Glomerular endothelial cell (primary cell): ENCODE measurements at places on chromosomes 7 and 10. TPM values are rescaled to one million over a fixed set of nuclear protein-coding genes. Genes with fewer than 3 reads are reported as not detected.

GRCh38 chr10:42367532-42368230 lies 270.7 kb downstream of the ZNF33B start:
- peak; percentile 0 for DNase-seq

DNA sequence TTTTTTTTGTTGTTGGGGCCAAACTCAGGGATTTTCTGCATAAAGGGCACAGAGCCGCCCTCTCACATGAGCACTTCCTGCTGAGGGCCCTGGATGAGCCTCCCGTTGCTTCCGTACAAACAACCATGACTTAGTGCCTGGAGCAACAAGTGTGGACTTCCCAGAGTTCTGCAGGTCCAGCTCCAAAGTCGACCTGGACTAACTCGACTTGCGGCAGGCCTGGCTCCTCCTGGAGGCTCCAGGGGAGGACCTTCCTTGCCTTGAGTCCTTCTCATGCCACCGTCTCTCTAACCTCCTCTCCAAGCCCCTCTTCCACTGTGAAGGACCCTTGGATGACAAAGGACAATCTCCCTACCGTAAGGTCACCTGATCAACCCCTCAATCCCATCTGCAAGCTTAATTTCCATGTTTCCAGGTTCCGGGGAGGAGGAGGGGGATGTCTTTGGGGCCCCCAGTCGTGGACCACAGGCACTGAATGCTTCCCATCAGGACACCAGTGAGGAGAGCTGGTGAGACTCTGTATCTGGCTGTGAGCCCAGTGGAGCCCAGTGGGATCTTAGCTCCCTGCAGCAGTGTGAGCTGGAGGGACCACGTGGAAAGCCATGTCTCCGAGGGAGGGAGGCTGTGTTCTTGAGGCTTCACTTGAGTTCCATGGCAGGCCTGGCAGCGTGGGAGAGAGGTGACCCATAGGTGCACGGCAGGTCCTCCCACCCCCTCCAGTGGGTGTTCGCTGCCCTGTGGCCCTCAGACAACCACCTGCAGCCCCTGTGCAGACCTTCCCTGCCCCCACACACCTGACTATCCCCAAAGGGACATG lies 199.5 kb upstream of the PPP2R2D start:
- DNase-seq = no peak

DNA sequence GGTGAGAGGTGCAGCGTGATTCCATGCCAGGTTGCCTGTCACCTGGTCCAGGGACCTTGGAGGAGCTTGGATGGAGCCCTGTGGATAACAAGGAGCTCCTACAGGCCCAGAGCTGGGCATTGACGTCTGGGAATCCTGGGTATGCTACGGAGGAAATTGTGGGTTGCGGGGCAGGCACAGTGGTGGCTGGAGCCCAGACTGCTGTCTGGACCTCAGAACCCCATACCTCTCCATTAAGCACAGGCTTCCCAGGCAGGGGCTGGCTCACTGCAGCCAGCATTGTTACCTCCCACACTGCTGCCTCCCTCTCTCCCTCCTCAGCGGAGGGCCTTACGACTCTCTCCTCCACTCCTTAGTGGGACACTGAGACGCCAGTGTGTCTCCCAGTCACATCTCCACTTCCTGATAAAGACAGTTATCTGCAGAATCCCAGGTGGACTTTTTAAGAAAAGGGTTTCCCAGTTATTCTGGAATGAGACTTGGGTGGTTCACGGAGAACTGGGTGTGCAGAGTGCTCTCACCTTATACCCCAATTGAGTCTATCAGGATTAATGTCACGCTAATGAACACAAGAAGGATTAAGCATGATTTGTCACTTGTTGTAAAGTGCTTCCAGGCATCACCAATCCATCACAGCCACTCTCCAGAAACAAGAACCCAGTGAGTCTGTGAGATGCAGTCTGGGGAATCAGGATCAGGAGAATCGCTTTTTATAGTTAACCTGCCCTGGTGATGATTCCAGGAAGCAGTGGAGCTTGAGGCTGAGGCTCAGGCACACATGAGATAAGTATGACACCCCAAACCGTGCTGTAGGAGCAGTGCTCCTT lies 309.4 kb downstream of the RPS24 start:
- no peak for DNase-seq

DNA sequence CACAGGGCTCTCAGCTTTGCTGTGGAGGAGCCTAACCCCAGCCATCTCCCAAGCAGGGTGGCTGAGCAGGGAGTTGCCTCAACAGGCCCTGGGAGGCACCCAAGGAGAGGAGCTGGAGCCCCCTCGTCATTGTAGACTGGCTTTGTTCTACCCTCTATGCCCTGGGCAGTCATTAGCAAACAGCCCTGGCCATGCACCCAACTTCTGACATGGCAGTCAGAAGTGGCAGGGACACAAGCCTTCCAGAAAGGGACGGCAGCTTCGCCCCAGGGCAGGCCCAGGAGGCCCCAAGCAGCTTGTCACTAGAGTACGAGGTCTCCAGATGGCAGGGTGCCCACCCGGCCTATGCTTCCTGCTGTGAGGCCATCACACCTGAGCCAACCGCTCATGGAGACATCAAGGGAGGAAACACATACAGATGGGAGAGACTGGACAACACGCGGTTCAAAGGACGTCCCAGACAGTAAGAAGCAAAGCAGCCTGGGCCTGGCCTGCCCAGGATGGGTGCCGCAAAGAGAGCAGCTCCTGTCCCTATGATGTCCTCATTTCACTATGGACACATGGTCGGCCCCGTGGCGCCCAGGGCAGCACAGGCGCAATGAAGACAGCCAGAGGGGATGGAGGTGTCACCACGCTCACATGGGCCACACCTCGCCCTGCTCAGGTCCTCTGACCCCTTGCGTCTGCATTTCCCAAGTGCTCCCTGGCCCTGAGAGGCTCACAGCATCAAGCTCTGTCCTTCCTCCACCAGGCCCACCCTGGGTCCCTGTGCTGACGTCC lies 190.9 kb upstream of the CXCL12 start:
- no peak for DNase-seq

DNA sequence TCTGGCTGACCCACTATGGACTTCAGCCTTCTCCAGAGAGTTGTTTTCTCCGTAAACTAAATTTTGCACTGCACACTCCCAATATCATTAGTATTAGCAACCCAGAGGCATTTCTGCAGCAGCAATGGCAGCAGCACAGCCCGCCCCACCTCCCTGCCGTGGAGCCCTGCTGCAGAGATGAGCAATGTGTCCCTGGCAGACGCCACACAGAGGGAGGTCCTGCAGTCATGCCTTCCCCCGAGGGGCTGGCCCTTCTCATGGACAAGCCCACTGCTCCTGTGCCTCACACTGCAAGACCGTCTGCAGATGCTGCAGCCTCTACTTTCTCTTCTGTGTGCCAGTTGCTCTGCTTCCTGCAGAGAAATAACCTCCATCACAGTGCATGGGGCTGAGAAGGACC lies 393.4 kb upstream of the MKI67 start:
- no peak for DNase-seq

- no peak for DNase-seq
Observed at GRCh38 chr7:44330331-44330730, 4.9 kb upstream of the CAMK2B start.

DNA sequence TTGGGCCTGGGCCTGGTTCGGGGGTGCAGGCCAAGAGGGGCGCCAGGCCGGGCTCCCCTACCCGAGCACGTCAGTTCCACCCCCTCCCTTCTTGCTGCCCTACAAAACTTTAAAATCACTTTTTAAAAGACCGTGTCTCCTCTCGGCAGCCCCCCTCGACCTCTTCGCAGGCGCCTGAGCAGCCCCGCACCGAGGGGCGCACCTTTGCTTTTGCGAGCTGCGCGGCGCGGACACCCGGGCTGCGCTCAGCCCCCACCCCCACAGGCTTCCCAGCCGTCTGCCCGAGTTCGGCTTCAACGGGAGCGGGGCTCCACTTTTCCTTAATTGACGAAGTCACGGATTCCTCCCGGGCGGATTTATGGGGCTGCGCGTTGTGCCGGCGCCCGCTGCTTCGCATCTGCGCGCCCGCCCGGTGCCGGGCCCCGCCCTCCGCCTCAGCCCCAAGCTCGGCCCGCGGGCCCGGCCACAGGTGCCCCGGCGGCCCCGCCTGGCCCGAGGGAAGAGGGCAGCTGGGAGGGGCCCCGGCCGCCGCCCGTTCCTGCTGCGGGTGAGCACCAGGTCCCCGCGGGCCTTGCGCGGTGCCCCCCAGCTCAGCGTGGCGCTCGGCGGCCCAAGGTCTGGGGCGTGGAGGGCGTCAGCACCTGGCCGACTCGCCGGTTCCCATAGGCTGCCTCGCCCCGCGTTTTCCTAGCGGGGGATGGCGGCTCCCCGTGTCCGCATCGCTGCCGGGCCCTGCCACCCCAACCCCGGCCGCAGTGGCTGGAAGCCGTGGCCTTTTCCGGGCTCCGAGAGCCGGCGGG lies 10.8 kb upstream of the MNX1 start:
- no peak for DNase-seq

DNA sequence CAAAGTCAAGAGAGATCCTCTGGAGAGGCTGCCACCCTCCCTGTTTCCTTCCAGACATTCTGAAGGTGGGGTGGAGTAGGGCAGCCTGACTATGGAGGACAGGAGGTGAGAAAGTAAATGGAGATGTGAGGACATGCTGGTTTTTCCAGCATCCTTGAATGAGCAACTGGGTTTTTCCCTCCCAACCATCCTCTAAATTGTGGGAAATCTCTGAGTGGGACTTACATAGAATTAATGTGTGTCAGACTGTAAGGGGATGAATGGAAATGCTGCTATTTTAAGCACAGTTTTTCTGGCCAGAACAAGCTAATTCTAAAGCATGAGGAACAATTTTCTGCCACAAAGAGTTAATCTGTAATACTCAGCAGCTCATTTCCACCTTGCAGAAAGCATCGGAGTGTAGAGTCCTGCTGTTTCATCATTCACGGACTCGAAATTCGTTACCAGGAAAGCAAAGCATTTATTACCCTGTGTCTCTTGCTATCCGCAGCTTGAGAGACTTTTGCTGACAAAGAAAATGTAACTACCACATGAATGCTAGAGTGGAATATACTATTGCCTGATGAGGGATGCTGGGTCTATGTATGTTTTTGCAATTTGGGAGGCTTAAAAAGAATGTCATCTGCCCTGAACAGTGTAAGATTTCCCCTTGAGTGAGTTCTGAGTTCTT lies 213.0 kb downstream of the CELF2 start:
- DNase-seq = no peak

- DNase-seq = no peak
Observed at GRCh38 chr7:39238234-39238869, 260.6 kb downstream of the POU6F2 start.

DNA sequence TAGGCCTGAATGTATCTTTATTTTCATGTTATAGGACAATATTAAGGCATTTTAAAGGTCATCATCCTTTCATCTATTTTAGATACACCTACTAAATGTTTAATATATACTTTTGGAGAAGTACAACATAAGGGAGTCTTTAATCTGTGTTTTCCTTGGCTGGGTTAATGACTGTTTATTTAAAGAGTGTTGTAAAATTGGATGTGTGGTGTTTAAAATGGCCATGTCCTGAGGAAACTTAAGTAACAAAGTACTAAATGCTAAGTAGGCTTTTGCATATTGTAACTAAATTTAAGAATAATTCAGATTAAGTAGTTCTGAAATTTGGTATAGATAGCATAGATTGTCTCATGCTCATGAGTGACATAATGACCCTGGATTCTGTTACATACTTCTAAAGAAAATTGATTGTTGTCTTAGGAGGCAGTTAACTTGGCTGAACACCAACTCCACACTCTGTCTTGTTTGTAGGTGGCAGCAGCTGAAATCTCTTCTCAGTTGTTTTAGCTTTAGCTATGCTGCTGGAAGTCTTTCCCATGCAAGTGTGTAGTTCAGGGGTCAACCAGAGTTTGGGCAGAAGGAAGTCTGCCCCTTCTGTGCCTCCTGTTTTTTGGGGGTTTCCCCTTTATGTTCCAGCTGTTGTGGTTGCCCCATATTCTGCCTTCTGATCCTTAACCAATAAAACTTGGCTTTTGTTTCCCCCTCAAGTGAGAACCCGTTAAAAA lies 29.2 kb downstream of the DLD start:
- DNase-seq = no peak

- no peak for DNase-seq
Observed at GRCh38 chr10:104028823-104029520, 56.7 kb downstream of the COL17A1 start.

GRCh38 chr10:45418849-45419675 lies 45.0 kb downstream of the ALOX5 start:
- DNase-seq = no peak

GRCh38 chr7:150722431-150722931 lies 6.1 kb downstream of the GIMAP1 start:
- DNase-seq = no peak

DNA sequence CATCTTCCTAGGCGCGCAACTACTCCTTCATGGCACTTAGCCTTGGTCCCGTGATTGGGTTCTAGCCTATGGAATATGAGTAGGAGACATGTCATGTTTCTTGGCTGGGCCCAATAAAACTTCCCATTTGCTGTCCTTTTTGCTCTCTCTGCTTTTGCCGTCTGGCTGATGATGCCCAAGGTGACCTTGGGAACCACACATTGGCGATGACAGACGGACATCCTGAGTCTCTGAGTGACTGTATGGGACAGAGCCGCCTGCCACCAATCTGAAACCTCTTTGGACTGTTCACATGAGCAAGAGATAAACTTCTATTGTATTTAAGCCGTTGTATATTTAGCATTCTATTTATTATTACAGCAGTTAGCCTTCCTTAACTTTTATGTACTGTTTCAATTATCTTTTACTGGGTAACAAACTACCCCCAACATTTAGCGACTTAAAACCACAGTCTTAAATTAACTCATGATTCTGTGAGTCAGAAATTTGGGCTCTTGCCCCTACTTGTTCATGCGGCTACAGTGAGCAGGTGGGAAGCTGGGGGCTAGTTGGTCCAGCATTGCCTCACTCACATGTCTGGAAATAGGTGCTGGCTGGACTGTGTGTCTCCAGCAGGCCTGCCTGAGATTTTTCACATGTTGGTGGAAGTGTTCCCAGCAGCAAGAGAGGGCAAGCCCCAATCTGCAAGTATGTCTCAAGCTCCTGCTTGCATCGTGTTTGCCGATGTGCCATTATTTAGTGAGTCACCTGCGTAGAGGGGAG lies 71.7 kb downstream of the NOD1 start:
- no peak for DNase-seq

- no peak for DNase-seq
Observed at GRCh38 chr10:35940141-35941041, 298.3 kb upstream of the FZD8 start.

DNA sequence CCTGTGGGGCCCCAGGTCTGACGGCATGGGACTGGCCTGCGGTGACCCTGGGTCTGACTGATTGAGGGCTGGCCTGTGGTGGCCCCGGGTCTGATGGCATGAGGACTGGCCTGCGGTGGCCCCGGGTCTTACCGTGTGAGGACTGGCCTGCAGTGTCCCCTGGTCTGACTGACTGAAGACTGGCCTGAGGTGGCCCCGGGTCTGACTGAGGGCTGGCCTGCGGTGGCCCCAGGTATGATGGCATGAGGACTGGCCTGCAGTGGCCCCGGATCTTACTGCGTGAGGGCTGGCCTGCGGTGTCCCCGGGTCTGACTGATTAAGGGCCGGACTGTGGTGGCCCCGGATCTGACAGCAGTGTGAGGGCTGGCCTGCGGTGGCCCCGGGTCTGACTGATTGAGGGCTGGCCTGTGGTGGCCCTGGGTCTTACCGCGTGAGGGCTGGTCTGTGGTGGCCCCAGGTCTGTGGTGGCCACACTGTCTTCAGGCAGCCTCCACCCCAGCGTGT lies 10.9 kb downstream of the JAKMIP3 start:
- DNase-seq = no peak

Gene LHFPL3
- total RNA-seq = not detected in 2 replicates

Gene PITRM1
- 86.2 and 110 TPM in 2 replicates for total RNA-seq

Gene DPYSL4
- total RNA-seq = 42.2 and 42.6 TPM in 2 replicates

Gene CTAGE8
- not detected in 2 replicates for total RNA-seq

Gene ABLIM1
- total RNA-seq = 25.4 and 87.4 TPM in 2 replicates

Gene CAMK2B
- 0.05 and 0.29 TPM in 2 replicates for total RNA-seq

Gene CRYGN
- not detected in 2 replicates for total RNA-seq

Gene EXOSC1
- 40.2 and 41.5 TPM in 2 replicates for total RNA-seq

Gene MSRB2
- total RNA-seq = 15.4 and 22.5 TPM in 2 replicates

Gene PKD1L1
- 2.6 and 14.2 TPM in 2 replicates for total RNA-seq
